Fibroblast of skin of left quadriceps (primary cell): ENCODE measurements at places on chromosomes 7 and 10.

DNA sequence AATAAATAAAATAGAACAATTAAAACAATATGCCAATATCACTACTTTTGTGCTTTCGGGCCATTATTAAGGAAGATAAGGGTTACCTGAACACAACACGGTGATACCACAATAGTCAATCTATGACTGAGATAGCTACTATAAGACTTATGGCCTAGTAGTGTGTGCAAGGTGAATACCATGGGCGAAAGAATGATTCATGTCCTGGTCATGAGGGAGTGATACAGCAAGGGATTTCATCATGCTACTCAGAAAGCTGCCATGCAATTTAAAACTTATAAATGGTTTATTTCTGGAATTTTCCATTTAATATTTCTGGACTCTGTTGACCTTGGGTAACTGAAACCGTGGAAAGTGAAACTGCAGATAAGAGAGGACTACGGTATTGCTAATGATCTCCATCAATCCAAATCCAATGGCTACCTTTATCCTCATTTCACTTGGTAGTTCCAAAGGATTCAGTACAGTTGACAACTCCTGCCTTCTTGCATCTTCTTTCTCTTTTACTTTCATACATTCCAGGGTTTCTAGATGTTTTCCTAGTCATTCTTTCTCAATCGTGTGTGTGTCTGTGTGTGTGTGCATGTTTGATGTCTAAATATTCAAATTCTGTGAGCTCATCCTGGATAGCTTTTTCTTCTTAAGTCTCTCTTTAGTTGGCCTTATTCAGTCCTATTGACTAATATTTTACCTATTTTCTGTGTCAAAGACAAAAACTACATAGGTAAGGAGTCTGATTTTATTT lies 100.5 kb upstream of the MAGI2 start:
- no peak for DNase-seq

GRCh38 chr7:510782-511281 lies 8.8 kb downstream of the PDGFA start:
- no peak for DNase-seq

GRCh38 chr7:86972072-86972471 lies 87.4 kb downstream of the ELAPOR2 start:
- no peak for DNase-seq

DNA sequence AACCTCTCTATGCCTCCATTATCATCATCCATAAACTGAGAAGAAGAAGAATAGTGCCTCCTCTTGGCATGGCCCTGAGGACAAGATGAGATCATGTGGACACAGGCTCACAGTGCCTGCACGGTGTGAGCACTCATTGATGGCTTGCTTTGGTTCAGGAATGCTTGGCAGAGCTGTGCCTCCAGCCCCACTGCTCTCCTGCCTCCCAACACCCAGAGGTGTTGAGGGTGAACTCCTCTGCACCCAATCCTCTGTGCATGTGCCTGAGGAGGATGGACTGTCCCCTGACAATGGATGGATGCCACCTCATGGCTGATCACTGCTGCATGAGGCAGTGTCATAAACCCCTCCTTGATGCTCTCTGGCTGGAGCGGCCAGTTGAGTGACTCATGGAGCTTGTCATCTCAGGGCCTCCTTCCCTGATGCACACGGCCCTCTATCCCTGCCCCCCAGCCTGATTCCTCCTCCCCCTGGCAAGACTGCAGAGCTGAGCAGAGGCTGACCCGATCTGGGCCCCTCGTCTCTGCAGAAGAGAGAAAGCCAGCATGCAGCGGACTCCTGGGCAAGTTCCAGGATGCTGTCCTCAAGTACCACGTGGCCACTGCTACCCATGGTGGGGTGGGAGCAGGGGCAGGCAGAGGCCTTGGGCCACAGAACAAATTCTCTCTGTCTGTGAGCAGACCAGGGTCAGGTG lies 136.3 kb downstream of the KCNMA1 start:
- DNase-seq = peak; percentile 90

DNA sequence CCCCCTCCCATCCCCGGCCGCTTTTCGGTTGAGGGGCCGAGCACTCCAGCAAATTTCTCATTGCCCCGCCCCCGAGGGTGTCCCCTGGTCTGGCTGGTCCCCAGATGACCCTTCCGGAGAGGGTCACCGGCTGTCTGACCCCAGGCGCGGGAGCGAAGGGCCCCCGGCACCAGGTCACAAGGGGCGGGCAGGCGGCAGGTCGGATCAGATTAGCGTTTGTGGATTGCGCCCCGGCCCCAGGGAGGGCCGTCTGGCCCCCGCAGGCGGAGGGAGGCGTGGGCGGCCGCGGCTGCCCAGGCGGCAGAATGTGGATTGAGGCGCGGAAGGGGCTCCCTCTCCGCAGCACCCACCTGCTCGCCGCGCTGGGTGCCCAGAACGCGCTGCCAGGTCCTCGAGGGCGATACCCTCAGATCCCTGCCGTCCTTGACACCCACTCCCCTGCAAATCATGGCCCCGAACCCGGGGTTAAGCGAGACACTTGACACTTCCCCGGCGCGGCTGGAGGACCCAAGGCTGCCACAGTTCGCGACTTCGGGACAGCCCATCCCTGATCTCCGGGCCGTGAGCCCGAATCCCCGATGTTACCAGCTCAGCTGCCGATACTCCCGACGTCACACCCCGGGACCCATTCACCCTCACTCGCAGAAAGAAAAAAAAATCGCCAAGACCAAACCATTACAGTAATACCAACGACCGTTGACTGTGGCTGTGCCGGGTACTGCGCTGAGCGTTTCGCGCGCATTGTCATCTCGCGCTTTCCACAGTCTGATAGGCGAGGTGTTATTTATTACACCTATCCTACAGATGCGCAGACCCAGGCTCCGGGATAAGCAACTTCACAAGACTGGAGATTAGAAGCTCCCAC lies 953 bp downstream of the NODAL start:
- no peak for DNase-seq

DNA sequence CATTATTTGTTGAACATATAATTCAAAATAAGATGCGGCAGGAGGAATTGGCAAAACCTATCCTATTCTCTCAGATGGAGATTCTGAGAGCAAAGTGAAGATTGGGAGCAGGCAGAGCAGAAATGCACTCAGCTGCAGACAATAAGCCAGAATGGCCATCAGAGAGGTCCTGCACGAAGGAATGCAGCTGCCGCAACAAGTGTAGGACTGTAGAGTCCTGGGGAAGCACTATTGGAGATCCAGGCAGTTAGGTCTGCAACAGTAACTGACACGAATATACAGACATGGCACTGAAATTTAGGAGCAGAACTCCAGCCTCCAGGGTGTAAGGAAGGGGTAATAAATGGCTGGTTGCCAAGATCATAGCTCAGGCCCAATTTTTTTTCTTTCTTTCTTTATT lies 10.4 kb upstream of the COL1A2 start:
- DNase-seq = no peak

DNA sequence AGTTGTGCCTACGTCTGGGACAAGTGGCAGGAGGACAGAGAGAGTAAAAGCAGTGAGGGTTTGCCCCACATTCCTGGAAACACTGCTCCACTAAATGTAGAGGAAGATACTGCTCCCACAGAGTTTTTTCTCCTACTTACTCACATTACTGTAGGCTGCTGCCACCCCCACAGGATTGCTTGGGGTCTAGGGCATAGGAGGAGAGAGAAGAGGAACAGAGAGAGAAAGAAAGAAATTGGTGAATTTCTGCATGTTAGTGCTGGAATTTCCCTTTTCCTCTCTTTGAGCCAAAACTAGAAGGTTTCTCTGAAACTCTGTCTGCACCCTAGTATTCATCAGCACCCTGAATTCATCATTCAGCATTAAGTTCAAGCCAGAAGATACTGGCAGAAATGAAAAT lies 397.9 kb downstream of the INHBA start:
- DNase-seq = no peak

GRCh38 chr7:150937848-150938561 lies 40.1 kb downstream of the KCNH2 start:
- no peak for DNase-seq

DNA sequence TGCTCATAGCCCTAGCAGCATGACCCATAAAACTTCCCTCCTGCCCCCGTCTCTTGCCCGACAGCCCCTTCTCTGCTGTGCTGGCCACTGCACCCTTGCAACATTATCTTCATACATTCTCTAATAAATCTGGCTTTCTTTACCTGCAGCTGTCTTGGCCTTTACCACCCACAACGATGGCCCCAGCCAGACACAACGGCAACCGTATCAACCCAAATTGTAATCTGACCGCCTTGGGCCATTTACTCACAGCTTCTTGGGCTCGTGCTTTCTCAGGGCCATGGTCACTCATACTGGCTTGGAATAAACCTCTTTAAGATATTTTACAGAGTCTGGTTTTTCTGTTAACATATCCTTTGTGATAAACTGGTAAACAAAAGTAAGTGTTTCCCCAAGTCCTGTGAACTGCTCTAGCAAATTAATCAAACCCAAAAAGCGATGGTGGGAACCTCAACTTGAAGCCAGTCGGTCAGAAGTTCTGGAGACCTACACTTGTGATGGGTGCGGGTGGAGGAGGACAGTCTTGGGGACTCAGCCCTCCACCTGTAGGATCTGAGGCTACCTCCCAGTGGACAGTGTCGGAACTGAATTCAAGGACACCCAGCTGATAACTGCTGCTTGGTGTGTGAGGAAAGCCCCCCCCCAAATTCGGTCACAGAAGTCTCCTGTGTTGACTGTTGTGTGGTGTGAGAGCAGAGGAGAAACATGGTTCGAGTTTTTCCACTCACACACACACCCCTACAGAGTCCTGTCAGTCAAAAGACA lies 87.6 kb upstream of the ATP6V0A4 start:
- DNase-seq = no peak

DNA sequence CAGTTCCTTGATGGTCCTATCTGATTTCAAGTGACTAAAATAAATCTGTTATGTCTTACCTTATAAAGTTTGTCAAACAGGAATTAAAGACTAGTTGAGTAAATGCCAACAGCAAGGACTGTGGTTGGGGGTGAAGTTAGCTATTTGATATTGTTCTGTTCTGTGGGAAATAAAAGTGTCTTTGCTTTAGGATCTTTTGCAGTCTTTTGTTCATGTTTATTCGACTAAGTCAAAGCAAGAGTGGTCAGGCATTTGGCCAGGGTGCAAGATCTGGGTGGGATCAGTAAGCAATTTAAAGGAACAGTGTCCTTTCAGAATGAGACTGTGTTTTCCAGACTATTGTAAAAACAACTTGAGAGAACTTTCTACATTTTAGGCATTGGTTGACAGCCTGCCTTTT lies at the start of gene COL28A1:
Gene COL28A1 (minus strand): TSS at position 183 of the 400 bp plus-strand sequence. CDS start 2,998 bp downstream, outside the sequence.
- no peak for DNase-seq

DNA sequence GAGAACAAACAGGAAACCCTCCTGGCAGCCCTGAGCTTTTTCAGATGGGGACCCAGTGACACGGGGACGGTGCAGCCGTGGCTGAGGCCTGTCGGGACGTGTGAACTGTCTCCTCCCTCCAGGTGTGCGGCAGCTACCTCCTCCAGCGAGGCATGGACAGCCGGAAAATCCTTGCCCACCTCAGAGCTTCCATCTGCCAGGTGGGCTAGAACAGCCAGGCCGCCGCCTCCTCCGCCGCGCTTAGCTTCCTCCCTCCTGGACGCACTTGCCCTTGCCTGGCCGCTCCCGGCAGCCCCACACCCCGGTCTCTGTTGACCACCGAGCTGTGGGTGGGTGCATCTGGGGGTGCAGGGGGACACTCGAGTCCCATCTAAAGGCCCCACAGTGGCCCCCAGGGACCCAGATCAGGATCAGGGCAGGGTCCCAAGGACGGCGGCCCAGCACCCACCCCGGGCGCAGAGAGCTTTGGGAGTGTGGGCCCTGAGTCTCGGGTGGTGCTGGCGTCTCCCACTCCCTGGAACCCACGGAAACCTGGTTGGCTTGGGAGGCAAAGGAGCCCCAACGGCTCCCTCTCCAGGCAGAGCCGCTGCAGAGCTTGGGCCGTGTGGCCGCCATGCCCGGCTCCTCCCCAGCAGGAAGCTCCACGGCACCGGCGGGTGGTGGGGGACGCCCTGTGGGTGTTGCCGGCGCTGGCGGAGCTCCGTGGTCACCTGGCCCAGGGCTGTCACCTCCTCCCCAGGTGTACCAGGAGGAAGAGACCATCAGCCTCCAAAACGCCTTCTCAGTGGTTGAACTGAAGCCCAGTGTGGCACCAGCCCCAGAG lies 32.9 kb upstream of the UTF1 start:
- DNase-seq = no peak

DNA sequence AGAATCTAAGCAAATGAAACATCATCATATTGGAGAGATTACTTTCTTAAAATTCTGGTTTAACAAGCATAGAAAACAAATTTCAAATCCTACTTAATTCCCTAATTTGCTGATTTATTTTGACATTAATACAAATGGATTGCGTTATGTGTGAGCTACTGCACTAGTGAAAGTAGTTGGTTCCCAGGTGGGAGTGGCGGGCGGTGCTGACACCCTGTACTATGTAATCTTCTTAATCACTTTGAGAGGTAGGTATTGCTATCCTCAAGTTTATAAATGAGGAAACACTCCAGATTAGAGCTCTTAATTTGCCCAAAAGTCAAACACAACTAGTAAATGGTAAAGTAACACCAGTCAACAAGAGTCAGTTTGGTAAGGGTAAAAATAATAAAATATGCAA lies 131.1 kb downstream of the ELAPOR2 start:
- no peak for DNase-seq

DNA sequence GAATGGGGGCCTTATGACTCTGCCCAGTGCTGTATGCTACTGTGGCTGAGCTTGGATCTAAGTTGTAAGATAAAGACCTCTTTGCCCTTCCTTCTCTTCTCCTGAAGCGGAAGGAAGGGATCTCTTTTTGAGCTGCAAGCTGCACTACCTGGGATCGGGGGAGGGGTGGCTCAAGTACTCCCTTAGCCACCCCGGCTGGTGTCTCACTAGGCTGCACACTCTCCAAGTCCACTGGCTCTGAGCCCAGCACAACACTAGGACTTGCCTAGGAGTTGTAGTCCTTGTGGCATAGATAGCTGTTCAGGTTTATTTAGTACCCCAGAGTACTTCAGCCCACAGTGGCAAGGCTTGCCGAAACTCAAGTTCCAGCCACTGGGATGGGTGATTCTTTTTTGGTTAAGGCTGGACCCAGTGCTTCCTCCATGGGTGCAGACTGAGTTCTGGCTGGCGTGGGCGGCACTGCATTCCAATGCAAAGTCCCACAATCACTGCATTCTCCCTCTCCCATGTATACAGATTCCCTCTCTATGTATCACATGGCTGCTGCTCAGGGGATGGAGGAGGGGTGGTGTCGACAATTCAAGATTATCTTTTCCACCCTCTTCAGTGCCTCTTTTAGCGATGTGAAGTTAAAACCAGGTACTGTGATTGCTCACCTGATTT lies 76.2 kb upstream of the SLC25A13 start:
- no peak for DNase-seq

GRCh38 chr10:116688241-116688711 lies 54.1 kb downstream of the HSPA12A start:
- DNase-seq = peak; percentile 40

GRCh38 chr10:3136763-3137611 lies 35.6 kb downstream of the PITRM1 start:
- DNase-seq = peak; percentile 15
